ENCODE measurements at places on chromosomes 11 and 22.

DNA sequence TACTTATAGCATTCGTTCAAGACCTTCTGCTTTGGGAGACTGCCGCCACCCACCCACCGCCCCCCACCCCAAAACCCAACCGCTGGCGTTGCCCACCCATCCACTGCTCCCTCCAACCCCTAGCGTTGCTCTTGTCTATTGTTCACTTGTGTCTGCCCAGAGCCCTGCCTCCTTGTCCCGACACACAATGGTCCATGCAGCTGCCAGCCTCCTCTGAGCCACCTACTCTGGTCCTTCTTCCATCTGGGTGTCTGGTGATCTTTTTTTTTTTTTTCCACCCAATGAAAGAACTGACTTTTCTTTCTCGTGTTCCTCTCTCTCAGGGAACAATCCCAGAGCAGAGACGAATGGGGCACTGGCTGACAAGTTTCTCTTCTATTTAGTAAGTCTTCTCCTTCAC is 256.0 kb upstream of the SESN3 start:
- DNase-seq: no peak

DNA sequence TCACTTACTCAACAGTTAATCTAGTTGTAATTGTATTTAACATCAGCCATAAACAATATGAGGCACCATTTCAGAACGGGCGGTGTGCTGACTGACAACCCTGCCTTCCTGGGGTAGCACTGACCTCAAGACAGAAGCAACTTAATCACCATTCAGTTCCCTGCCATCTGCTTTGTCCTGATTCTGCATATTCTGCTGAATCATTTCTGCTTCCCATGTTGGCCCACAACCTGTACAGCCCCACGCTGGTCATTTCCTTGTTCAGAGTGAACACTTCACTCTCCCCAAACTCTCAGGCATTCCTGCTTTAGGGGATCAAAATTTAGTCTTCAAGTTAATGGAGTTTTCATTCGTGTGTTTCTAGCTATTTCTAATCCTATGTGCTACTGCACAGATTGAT is 132.3 kb upstream of the ZBED5 start:
- no peak for DNase-seq

DNA sequence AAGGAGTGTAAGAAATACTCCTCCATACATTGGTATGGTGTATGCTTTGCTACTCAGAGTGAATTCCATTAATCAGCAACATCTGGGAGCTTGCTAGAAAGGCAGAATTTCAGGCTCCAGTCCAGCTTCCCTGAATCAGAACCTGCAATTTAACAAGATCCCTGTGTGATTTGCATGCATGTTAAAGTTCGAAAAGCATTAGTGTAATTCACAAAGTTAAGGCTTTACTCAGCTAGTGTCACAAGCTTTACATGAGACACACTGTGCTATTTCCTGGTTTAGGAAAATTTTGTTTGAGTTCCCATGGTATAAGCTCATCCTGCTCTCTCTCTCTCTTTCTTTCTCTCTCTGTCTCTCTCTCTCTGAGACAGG is 37.0 kb upstream of the HEPHL1 start:
- no peak for DNase-seq

GRCh38 chr11:75308116-75308515 is 43.3 kb downstream of the ARRB1 start:
- no peak for DNase-seq

DNA sequence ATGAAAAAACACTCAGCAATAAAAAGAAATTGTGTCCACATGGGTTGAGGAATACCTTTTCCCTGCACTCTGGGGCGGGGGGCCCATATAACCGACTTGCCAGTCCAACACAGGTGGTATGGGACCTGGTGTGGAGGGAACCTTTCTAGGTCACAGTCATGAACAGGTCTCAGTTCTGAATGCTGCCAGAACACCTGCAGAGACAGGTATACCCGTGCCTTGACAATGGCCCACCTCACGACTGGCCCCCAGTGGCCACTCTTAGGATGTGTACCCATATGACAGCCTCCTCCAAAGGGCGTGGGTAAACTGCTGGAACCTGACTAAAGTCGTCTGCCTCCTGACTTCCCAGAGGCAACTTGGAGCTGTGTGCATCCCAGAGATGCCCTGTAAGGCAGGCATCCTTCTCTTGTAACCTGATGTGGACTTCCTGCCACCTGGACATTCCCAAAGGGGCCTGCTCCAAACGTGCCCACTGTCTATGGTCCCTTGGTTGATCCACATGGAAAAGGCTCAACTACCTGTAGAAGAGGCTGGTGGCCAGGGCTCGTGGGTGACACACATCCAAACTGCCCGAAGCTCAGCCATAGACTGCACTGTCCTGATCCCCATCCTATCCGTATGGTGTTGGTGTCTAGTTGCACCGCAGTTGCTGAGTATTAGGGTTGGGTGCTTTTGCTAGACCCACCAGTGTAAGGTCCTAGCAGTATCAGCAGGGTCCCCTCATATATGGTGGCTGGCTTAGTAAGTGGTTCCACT is 859.3 kb downstream of the BRD1 start:
- DNase-seq: no peak

DNA sequence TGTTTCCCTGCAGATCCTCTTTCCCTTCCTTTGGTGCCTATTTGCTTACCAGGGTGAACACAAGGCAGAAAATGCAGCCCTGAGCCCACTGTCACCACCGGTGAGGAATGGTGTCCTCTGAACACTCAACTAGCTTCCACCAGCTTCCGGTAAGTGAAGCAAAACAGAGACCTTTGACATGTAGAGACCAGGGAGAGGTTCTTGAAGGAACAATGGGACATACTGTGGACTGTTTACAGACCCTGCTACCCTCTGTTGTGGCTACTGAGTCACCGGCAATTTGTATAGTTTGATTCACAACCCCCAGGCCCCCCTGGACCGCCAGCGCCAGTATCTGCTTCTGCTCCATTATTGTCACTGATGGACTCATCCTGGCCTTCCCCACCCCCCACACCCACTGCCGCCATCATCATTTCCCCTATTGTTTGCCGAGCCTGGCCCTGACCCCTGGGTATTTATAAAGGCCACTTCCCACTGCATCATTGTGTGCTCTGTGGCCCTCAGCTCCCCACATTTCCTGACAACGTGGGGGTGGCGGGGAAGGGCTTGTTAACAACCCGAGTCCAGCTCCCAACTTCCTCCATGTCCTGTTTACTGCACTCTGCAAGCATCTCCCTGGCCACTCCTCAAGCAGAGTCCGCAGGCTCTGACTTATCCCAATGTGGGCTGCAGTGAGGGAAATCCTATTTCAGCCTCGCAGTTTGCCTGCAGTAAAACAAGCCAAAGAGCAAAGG is 252.9 kb downstream of the ETS1 start:
- DNase-seq: no peak
